MCF 10A (cell line): ENCODE measurements at places on chromosomes 11 and 22.

GRCh38 chr22:30783021-30783420, 88.3 kb downstream of the OSBP2 start:
- H3K36me3 ChIP-seq = no peaks in the 10 kb centered on the region
- no peak overlapping the region for H3K4me3 ChIP-seq
- H3K4me1 ChIP-seq = peaks cover 6% of the 10 kb centered on the region
- H3K27me3 ChIP-seq = no peaks in the 10 kb centered on the region

DNA sequence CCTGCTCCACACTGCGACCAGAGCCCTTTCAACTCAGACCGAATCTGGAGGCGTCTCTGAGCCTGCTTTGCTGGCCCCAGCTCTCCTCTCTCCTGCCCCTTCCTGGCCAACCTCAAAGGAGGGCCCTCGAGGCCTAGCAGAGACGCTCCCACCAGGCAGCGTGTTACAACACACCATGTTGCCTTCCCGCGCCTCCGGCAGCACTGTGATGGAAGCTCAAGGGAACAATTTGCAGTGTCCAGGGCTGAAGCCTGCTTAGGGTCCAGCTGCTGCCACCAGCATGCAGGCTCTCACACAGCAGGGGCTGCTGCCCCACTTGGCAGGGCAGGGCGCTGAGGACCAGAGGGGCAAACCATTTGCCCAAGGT, 18.4 kb downstream of the LINC01488 start:
- peaks cover 16% of the 10 kb centered on the region for H3K4me1 ChIP-seq
- H3K4me3 ChIP-seq = no peak overlapping the region
- no peak overlapping the region for H3K27ac ChIP-seq
- H3K36me3 ChIP-seq = no peaks in the 10 kb centered on the region
- no peak for DNase-seq
- no peaks in the 10 kb centered on the region for H3K27me3 ChIP-seq

- peak; percentile 23 for DNase-seq
- H3K4me3 ChIP-seq = no peak overlapping the region
- peaks cover 12% of the 10 kb centered on the region for H3K4me1 ChIP-seq
- no peaks in the 10 kb centered on the region for H3K36me3 ChIP-seq
- H3K27ac ChIP-seq = no peak overlapping the region
- H3K27me3 ChIP-seq = no peaks in the 10 kb centered on the region
These were observed 217.3 kb upstream of the GRIA4 start for GRCh38 chr11:105392556-105392955.

- H3K4me3 ChIP-seq = no peak overlapping the region
- DNase-seq = no peak
- peaks cover 5% of the 10 kb centered on the region for H3K4me1 ChIP-seq
- no peaks in the 10 kb centered on the region for H3K27me3 ChIP-seq
- peaks cover 28% of the 10 kb centered on the region for H3K36me3 ChIP-seq
These were observed 26.8 kb downstream of the TRIM44 start for GRCh38 chr11:35689081-35689996.

- H3K4me1 ChIP-seq = no peaks in the 10 kb centered on the region
- H3K36me3 ChIP-seq = peaks cover 6% of the 10 kb centered on the region
These were observed 59.4 kb downstream of the GRK3 start for GRCh38 chr22:25623851-25624250.

DNA sequence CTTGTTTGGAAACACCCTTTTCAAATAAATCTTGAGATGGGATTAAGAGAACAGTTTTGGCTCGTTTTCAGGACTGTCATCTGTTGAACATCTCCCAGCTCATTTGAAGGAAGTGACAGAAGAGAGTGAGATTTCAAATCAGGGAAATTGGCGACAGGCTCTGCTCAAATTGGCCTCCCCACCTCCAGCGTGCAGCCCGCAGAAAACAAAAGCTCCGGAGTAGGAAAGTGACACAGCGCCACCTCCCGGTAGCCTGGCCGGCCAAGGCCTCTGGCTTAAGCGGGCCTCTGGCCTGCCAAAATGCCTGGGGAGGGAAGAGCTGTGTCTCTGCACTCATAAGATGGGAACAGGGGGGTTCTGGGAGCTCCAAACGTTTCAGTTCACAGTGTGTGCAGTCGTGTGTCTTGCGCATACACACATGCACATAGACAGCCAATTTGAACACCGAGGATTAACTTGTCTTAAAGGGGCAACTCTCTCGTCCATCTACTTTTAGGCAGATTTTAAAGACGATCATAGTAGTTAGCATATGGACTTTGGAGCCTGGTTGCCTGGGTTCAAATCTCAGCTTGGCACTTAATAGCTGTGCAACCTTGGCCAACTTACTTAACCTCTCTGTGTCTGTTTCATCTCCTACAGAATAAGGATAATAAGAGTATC, 132.7 kb upstream of the RCN1 start:
- H3K36me3 ChIP-seq = no peaks in the 10 kb centered on the region
- H3K27ac ChIP-seq = no peak overlapping the region
- peaks cover 5% of the 10 kb centered on the region for H3K4me1 ChIP-seq
- peak; percentile 50 for DNase-seq

DNA sequence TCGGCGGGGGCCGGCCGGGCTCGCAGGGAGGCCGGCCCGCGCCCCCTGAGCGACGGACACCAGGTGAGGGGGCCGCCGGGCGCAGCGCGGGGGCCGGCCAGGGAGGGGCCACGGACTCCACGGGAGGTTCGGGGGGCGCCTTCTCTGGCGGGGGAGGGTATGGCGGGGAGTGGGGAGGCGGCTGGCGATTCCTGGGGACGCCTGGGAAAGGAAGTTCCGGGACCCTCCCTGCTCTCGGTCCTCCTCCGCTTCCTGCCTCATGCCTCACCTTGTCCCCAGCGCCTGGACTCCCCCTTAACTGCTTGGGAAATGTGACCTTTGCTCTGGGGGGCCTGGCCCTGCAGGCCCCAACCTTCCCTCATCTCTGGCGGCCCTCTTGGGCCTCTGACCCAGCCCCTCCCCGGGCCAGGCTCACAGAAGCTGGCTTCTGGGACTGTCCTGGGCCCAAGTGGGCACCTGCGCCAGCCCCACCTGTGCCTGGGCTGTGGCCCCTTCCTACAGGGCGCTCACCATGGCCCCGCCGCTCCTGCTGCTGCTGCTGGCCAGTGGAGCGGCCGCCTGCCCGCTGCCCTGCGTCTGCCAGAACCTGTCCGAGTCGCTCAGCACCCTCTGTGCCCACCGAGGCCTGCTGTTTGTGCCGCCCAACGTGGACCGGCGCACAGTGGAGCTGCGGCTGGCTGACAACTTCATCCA, 516 bp downstream of the LRFN4 start:
- peak overlapping the region; percentile 80 for H3K4me3 ChIP-seq
- no peak overlapping the region for H3K27ac ChIP-seq
- H3K27me3 ChIP-seq = no peaks in the 10 kb centered on the region
- peak; percentile 34 for DNase-seq
- H3K36me3 ChIP-seq = peaks cover 54% of the 10 kb centered on the region

DNA sequence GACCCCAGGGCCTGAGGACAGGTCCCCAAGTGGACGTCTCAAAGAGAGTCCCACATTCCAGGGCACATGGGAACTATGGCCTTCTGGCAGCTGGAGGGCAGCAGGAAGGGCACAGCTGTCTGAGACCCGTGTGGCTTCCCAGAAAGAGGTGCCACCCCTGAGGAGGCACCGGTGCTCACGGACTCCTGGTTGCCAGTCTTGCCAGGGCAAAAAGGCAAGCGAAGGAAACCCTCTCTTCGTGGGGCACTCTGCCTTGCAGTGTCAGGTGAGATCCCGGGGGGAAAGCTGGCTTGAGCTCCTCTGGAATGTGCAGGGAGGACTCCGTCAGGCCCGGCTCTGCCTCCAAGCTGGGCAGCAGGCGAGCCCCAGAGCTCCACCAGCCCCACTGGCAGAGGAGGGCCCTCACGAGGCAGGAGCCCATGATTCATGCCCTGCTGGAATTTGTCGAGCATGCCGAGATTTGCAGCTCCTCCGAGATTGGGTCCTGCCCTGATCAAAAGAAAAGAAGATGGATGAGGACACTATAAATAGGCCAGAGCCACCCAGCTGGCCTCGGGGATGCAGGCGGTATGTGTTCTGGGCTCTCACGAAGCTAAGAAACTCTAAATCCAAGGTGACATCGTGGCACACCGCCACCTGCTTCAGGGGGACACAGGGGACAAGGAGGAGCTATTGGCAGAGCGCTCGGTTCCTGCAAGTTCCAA, 9.9 kb upstream of the CELSR1 start:
- peak overlapping the region; percentile 33 for H3K4me3 ChIP-seq
- H3K36me3 ChIP-seq = peaks cover 7% of the 10 kb centered on the region
- DNase-seq = peak; percentile 56
- H3K27ac ChIP-seq = peak overlapping the region; percentile 85
- no peaks in the 10 kb centered on the region for H3K27me3 ChIP-seq
- H3K4me1 ChIP-seq = peaks cover 21% of the 10 kb centered on the region

- no peak overlapping the region for H3K27ac ChIP-seq
- peaks cover 16% of the 10 kb centered on the region for H3K4me1 ChIP-seq
- H3K4me3 ChIP-seq = no peak overlapping the region
- no peaks in the 10 kb centered on the region for H3K27me3 ChIP-seq
These were observed 385.5 kb upstream of the SYN3 start for GRCh38 chr22:33443683-33444082.

- H3K4me3 ChIP-seq = peak overlapping the region; percentile 64
- no peaks in the 10 kb centered on the region for H3K36me3 ChIP-seq
These were observed 846 bp upstream of the NRGN start for GRCh38 chr11:124738713-124739478.

GRCh38 chr11:66564538-66564937, 3.9 kb downstream of the CTSF start:
- peaks cover 7% of the 10 kb centered on the region for H3K4me1 ChIP-seq
- no peak for DNase-seq
- no peak overlapping the region for H3K4me3 ChIP-seq
- no peak overlapping the region for H3K27ac ChIP-seq

DNA sequence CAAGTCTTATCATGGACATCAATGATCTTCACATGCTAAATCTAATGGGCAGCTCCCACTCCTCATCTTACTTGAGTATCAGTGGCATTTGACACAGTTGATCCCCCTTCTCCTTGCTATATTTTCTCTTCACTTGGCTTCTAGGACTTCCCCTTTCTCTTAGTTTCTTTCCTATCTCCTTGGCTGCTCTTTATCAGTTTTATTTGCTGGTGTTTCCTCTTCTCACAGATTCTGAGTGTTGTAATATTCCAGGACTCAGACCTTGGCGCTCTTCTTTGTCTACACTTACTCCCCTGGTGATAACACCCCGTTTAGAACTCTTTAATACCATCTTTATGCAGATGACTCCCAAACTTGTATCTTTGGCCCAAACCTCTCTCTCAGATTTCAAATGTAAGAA, 33.9 kb upstream of the RASSF10 start:
- H3K27me3 ChIP-seq = no peaks in the 10 kb centered on the region
- no peak overlapping the region for H3K27ac ChIP-seq
- H3K36me3 ChIP-seq = no peaks in the 10 kb centered on the region
- no peak overlapping the region for H3K4me3 ChIP-seq
- no peak for DNase-seq

DNA sequence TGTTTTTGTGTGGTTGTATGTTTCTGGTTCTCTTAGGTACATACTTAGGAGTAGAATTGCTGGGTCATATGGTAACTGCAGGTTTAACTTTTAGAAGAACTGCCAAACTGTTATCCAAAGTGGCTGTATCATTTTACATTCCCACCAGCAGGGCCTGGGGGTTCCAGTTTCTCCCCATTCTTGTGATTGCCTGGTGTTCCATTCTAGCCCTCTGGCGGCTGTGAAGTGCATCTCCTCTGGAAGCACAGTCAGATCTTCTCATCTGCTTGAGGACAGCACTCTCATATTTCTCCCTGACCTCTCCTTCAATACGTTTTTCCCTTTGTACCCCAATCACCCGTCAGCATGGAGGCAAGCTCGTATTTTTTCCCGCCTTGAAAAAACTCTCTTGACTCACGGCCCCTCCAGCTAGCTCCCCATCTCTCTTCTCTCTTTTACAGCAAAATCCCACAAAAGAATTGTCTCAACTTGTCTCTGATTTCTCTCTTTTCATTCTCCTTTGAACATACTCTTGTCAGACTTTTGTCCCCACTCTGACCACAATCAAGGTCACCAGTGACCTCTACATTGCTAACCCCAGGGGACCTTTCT, 56.8 kb upstream of the THY1 start:
- H3K4me1 ChIP-seq = peaks cover 17% of the 10 kb centered on the region
- no peaks in the 10 kb centered on the region for H3K36me3 ChIP-seq
- H3K27ac ChIP-seq = no peak overlapping the region
- H3K27me3 ChIP-seq = peaks cover 11% of the 10 kb centered on the region
- H3K4me3 ChIP-seq = no peak overlapping the region

GRCh38 chr11:78822931-78823423, 248.3 kb upstream of the NARS2 start:
- no peaks in the 10 kb centered on the region for H3K36me3 ChIP-seq
- no peak overlapping the region for H3K27ac ChIP-seq
- no peaks in the 10 kb centered on the region for H3K27me3 ChIP-seq
- DNase-seq = no peak
- H3K4me1 ChIP-seq = no peaks in the 10 kb centered on the region
- H3K4me3 ChIP-seq = no peak overlapping the region

DNA sequence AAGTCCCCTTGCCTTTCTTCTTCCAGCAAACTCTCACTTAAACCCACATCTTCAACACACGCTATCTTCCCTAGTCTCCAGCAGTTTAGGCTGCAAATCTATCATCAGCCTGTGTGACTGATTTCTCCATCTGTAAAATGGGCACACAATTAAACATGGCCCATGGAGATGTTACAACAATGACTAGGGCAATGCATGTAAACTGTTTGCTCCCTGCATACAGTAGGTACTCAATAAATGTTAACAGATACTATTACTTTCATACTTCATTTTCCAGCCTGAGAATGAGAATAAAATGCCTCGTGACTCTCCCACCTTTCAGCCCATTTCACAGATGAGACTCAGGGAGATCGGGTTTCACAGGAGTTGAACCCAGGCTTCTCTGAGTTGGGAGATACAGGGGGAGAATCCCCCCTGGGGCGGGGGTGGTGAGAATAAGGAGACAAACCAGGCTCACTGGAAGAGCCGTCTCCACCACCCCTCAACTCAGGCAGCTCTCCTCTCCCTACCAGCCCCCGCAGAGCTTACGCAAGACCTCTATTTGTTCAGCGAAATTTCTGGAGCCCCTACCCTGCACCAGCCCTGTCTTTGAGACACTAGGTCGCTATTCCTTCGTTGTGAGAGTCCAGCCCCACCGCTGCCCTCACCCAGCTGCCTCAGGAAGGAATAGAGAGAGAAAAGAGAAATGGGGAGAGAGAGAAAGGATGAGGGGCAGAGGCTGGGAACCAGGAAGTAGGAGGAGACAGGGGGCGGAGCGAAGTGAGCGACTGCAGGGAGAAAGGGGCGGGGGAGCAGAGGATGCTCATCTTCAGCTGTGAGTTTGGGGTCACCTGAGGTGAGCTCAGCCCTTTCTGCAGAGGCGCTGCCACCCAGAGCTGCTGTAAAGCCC, 42.1 kb upstream of the KLHL35 start:
- DNase-seq = no peak
- H3K36me3 ChIP-seq = no peaks in the 10 kb centered on the region
- no peaks in the 10 kb centered on the region for H3K27me3 ChIP-seq
- no peak overlapping the region for H3K4me3 ChIP-seq

DNA sequence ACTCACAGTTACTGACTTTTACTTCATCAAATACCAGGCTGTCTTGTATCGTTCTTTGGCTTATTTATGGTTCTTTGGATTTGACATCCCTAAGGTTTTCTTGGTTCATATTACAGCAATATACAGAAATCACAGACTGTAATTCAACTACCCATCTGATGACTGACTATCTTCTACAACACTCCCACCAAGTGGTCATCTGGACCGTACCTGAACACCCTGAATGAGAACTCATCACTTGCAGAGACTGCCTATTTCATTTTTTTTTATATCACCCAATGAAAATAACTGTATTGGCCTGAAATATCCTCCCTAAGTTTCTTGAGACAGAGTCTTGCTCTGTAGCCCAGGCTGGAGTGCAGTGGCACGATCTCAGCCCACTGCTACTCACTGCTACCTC, 9.5 kb upstream of the UPB1 start:
- no peaks in the 10 kb centered on the region for H3K27me3 ChIP-seq
- H3K4me3 ChIP-seq = no peak overlapping the region
- no peak overlapping the region for H3K27ac ChIP-seq
- peaks cover 30% of the 10 kb centered on the region for H3K4me1 ChIP-seq

- no peak overlapping the region for H3K27ac ChIP-seq
- no peak overlapping the region for H3K4me3 ChIP-seq
- no peak for DNase-seq
- H3K4me1 ChIP-seq = no peaks in the 10 kb centered on the region
These were observed 87.1 kb downstream of the BCR start for GRCh38 chr22:23267226-23268043.
